ENCODE measurements at places on chromosomes 5 and 9.

- DNase-seq: no peak
These were observed 759.3 kb upstream of the TYRP1 start for GRCh38 chr9:11933926-11934325.

DNA sequence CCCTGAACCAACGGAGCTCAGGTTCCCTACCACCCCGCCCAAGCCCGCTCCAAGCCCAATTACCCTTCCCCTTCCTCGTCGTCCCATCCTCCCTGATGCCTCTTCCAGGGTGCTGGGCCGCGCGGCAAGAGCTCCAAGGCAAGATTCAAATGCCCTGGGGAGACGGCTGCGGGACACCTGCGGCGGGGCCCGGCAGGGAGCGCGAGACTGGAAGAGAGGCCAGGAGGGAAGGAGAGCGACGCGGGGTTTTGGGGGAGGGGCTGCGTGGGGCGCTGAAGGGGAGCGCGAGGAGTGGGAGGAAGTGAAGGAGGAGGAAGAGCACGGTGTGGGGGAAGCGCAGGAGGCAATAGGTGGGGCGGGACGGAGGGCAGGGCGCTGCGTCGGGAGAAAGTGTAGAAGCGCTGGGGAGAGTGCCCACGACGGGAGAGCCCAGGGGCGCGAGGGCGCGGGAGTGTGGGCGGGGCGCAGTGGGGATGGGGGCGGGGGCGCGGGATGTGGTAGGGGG lies 975 bp upstream of the NXNL2 start:
- DNase-seq: peak; percentile 4

DNA sequence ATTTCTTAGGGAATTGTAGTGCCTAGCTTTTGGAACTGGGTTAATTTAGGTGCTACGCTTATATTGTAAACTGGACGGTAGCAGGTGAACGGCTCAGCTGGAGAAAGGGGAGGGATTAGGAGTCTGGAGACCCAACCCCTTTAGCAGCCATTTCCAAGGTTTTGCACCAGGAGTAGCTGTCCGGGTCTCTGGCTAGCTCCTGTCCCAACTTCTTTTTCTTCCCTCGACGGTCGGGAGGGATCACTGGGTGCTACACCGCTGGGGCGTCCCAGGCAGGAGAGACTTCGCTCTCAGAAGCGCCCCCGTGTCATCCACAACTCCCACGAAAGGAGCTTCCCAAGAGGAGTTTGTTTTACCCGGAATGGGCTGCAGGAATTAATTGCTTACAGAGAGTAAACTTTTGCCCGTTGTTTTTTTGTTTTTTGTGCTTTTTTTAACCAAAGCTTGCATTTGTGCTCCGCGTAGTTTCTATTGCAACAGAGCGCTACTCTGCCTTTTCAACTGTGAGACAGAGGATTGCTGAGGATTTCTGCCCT lies 1640.9 kb upstream of the C9orf72 start:
- no peak for DNase-seq

GRCh38 chr5:142015781-142016533 lies 3.1 kb upstream of the GNPDA1 start:
- DNase-seq: peak; percentile 40

DNA sequence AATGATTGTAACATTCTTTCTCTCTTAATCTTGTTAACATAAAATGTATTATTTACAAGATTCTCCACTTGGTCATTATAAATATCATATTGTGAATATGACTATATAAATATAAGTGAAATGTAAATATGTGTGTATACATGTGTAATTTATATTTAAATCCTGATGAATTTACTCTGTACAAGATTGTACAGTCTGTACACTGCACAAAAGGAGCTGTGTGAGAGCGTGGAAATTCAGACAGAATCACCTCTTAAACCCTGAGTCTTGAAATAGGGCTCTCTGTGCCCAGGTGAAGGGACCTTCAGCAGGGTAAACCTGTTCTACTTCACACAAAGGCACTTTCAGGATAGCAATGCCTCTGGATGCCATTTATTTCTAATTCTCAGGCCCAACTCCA lies 456.0 kb downstream of the SEMA5A start:
- no peak for DNase-seq

GRCh38 chr9:87606841-87607521 lies 109.3 kb downstream of the DAPK1 start:
- no peak for DNase-seq

Measured in stimulated activated CD4-positive, alpha-beta T cell treated with anti-CD3 and anti-CD28 coated beads, Interleukin-4, amount 100 ng/mL, for 1 hour (primary cell).